Stimulated activated CD8-positive, alpha-beta memory T cell treated with anti-CD3 and anti-CD28 coated beads, Interleukin-7, amount 100 ng/mL, for 4 hours (primary cell): ENCODE measurements at places on chromosomes 1 and 21.

DNA sequence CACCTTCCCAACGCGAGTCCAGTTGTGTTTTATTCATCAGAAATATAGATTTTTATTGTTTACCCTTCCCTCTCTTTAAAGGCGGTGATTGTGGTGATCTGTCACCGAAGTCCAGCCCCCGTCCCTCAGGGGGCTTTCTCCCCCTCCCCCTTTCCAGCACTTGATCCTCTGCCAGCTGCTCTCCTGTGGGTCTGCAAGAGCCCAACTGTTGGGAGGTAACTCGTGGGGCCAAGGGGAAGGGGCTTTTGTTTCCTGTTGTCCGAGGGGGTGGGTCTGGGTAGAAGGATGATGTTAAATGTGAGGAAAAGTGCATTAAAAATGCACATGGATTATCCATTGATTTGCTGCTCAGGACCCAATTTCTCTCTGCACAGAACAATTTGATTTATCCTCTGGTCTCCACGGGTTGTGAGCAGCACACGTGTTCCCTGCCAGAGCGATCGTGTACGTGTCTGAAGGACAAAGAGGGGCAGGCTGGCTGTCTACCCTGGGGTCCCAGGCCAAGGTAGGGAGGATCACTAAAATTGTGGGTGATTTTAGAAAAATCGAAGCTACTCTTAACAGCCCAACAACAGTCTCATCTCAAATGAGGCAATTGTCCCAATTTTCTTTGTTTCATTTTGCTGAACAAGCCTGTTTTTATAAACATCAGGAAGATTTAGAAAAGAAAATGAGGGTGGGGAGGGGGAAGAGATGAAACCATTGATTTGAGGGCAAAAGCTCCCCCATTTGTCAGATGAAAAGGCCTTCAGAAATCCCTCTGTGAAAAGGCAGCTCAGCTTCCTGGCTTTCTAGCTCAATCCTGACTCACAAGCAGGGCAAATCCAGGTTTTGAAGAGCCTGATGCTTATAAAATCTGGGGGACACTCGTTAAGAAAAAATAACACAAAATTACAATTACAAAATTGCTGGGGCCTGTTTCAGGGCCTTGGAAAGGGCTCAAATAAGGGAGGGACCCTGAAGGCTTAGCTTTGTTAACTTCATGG lies 176.2 kb downstream of the RHOU start:
- no peak for DNase-seq

DNA sequence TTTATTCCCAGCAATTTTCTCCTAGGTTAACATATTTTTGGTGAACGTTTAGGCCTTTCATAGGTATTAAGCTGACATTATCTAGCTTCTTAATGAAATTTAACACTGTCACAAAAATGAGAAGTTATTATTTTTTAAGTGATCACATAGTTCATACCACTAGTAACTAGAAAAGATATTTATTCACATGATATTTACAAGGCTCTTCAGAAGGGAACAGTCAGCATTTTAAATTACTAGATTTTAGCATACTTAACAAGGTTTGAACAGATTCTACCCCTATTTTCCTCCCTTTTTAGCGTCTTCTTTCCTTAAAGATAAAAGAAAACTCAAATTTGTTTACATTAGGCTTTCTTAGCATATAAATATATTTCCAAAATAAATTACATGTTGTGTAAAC lies 65.5 kb upstream of the B3GALT2 start:
- no peak for DNase-seq

GRCh38 chr1:194485432-194485831 lies 1299.0 kb upstream of the B3GALT2 start:
- no peak for DNase-seq

GRCh38 chr1:215188302-215188950 lies 105.9 kb downstream of the KCNK2 start:
- no peak for DNase-seq

DNA sequence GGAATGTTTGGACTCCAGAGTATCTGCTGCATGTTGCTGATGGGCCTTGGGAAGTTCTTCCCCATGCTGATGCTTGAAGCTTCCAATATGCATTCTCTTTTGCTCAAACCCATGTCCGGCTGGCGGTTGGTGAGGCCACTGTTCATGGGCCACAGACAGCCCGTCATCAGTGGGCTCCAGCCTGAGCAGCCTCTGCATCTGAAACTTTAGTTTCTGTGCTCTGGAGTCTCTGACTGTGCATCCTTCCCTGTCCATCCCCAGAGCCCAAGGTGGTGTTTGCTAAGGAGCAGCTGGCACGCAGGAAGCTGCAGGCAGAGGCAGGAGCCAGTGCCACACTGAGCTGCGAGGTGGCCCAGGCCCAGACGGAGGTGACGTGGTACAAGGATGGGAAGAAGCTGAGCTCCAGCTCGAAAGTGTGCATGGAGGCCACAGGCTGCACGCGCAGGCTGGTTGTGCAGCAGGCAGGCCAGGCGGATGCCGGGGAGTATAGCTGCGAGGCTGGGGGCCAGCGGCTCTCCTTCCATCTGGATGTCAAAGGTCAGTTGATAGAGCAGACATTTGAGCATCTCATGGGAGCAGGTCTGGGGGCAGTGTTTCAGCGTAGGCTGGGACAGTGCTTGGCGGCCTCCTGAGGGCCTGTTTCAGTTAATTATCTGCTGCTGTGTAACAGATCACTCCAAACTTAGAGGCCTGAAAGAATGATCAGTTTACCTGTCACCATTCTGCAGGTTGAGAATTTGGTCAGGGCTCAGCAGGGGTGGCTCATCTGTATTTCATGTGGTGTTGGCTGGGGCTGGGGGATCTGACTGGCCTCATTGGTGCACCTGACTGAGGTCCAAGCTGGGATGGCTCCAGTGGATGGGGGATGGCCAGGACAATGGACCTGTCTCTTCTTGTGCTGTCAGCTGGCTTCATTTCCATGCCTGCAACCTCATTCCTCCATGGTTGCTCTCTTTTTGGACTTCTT lies 16.6 kb downstream of the OBSCN start:
- DNase-seq, result no peak

DNA sequence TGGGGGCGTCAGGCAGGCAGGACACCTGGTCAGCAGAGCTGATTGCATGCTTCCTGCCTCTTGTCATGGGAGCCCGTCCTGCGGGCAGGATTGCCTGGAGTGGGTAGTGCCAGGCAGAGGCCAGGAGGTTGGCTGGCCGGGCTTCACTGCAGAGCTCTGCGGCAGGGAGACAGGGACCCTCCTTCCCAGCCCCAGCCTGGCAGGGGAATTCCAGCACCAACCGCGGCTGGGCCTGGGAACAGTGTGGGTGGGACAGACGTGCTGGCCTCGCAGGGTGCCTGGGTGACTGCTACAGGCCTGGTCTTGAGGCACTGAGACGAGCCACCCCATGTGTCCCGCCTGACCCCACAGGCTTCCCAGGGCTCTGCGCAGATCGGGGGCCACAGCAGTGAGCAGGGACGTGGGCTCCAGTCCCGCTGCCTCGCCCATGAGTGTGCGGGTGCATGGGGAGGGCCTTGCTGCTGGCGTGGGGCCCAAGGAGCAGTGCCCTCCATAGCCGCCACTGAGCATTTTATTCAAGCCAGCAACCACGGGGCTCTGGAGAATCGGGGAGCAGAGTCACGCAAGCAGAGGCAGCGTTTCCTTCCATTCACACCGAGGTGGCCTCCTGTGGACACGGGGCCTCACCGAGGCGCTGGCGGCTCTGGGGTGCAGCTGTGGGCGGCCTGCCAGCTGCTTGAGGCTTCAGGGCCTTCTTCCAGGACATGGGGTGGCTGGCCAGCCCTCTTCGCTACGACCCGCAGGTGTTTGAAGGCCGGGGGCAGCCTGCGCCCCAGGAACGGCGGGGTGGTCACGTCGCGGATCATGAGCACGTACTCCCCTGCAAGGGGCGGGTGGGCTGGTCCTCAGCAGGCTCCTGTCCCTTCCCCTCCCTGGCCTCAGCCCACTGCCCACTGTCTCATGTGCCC lies 70.3 kb downstream of the MORN1 start:
- DNase-seq, result no peak
